ENCODE measurements at places on chromosomes 5 and 9. TPM values are rescaled to one million over a fixed set of nuclear protein-coding genes. Genes with fewer than 3 reads are reported as not detected.

FLT4 gene
- 39.1 TPM for total RNA-seq

CYLC2 gene
- not detected for total RNA-seq

PCDHB3 gene
- total RNA-seq = 5.3 TPM

TMEM161B gene
- 30.5 TPM for total RNA-seq

RNF183 gene
- 3.1 TPM for total RNA-seq

ECM2 gene
- total RNA-seq = 28.6 TPM

BNIP1 gene
- total RNA-seq = 9.7 TPM

CCDC171 gene
- total RNA-seq = 11.3 TPM

C8G gene
- not detected for total RNA-seq

LCN15 gene
- not detected for total RNA-seq

ZFP37 gene
- total RNA-seq = 4.7 TPM

LRRC19 gene
- total RNA-seq = 12.1 TPM

ACOT12 gene
- total RNA-seq = 1.3 TPM

PCDHGA1 gene
- total RNA-seq = 1.1 TPM

PCDHB16 gene
- 7.8 TPM for total RNA-seq

OBP2B gene
- not detected for total RNA-seq

GFI1B gene
- 2.0 TPM for total RNA-seq

CD72 gene
- 3.3 TPM for total RNA-seq

TSSK1B gene
- total RNA-seq = 0.70 TPM

SEMA6A gene
- total RNA-seq = 56.8 TPM

KCNN2 gene
- total RNA-seq = 13.1 TPM

DIMT1 gene
- total RNA-seq = 31.2 TPM

C5orf52 gene
- not detected for total RNA-seq

RPS14 gene
- total RNA-seq = 2,051 TPM

TPPP gene
- 6.4 TPM for total RNA-seq

SPAG8 gene
- 2.6 TPM for total RNA-seq

GDF9 gene
- 1.4 TPM for total RNA-seq

PCDHGA11 gene
- 10.0 TPM for total RNA-seq

NMUR2 gene
- total RNA-seq = 0.12 TPM

PCDHA8 gene
- 0.41 TPM for total RNA-seq

RNF180 gene
- 20.1 TPM for total RNA-seq

TGFBI gene
- 224 TPM for total RNA-seq

SWI5 gene
- total RNA-seq = 25.7 TPM

ANKDD1B gene
- 6.4 TPM for total RNA-seq

ARHGEF37 gene
- 6.9 TPM for total RNA-seq

CDC20B gene
- total RNA-seq = 0.29 TPM

ARL14EPL gene
- not detected for total RNA-seq

UGT3A1 gene
- 34.4 TPM for total RNA-seq

Measured in metanephros (tissue), 2 donors.